ENCODE measurements at places on chromosomes 2 and 18.
A peak's percentile ranks its signal among the peaks of the same experiment; 100 is the strongest.

DNA sequence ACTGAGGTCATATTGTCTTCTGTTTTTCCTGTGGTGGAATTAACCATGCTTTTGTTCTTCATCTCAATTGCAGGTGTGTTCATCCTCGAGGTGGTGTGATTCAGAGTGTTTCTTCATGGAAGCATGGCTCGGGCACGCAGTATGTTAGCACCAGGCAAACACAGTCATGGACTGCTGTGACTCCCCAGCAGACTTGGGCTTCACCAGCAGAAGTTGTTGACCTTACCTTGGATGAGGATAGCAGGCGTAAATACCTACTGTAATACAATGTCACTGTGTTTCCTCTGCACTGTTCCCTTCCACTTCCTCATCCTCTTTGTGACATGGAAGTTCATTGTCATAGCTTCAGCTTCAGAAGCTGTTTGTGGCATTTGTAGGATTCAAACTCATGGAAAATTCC is 158.7 kb downstream of the HAUS1 start:
- no peak for DNase-seq

- no peak for DNase-seq
Measured at GRCh38 chr2:187976259-187976985, 315.3 kb upstream of the GULP1 start.

GRCh38 chr18:51654488-51655326 is 457.2 kb upstream of the MEX3C start:
- DNase-seq = no peak

DNA sequence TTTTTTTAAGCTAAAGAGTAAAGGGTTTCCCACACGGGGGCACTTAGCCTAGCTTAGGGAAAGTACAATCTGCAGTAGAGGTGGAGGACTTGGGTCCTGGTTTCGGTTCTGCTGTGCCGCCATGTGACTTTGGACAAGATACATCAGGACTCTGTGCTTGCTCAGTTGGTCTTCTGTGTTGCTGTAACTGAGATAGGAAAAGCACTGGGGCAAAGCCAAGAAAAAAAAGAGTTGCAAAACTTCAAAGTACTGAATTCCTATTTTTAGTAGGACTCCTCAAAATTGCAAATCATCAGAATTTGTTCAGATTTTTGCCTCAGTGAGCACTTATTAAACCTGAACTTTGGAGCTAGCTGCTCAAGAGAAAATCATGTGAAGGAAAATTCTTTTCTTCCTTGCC is 96.3 kb upstream of the STON1 start:
- no peak for DNase-seq

DNA sequence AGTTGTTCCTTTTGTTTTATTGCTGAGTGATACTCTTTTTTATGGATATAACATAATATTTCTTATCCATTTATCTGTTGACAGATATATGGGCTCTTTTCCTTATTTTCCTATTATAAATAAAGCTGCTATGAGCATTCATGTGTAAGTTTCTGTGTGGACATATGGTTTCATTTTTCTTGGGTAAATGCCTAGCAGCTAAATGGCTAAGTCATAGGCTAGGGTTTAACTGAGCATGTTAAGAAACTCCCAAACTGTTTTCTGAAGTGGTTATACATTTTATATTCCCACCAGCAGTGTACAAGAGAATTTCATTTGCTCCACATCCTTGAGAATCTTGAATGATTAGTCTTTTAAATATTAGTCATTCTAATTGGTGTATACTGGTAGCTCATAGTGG is 786.6 kb upstream of the CDH2 start:
- DNase-seq = no peak

DNA sequence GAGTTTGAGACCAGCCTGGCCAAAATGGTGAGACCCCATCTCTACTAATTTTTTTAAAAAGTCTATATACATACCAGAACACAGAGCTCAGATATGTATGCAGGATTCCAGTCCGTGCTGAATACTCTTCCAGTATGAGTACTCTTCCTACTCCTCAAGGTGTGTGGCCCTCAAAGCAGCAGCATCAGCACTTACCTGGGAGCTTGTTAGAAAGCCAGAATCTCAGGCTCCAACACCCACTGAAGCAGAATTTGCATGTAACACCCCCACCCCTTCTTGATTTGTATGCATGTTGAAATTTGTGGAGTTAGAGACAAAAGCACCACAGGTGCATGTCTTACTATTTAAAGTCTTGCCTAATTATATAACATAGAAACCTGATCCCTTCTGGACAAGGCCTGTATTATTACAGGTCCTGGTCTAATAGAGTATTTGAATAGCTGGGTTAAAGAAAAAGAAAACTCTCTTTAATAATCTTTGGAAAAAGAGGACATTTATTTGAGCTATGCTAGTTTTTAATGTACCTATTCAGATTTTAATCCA is 50.3 kb upstream of the NFE2L2 start:
- DNase-seq = no peak

DNA sequence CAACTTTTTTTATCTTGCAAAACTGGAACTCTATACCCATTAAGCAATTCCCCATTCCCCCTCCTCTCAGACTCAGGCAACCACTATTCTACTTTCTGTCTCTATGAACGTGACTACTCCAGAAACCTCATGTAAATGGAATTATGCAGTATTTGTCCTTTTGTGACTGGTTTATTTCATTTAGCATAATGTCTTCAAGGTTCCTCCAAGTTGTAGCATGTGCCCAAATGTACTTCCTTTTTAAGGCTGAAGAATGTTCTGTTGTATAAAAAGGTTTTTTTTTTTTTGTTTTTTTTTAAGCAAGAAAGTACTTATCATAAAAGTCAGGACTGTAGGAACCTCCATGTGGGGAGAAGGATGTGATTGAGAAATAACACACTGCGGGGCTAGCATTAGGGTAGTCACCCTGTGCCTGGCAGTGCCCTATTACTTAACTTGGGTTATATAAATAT is 262.9 kb upstream of the FBXO11 start:
- DNase-seq = no peak

DNA sequence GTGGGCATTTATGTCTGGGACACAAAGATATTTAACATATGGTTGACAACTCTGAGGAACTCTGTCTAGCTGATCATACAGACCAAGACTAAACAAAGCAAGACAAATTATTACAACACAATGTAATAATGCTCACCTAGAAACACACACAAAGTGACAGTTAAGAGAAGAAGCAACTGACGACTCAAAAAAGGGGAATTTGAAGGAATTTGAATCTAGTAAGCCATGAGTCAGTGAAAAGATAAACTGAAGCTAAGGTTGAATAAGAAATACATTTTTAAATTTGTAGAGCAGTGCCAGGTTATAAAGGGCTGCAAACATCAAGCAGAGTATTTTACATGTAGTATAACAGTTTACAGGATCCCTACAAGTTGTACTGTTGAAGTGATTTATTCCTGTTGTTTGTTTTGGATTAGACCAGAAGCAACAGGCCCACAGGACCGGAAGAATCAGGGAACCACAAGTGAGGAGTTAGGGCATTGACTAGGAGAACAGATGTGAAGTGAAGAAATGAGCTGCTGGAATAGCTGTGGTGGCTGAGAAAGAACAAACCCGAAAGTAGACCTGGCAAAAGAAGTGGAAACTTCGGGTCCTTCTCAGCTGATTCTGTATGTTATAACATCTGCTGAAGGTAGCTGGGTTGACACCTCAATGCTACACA is 35.6 kb downstream of the IFIH1 start:
- DNase-seq = no peak

- DNase-seq = peak; percentile 75
Measured at GRCh38 chr2:88451811-88452564, 505 bp downstream of the FOXI3 start.

GRCh38 chr2:205556841-205557539 is 125.3 kb upstream of the NRP2 start:
- DNase-seq = no peak

DNA sequence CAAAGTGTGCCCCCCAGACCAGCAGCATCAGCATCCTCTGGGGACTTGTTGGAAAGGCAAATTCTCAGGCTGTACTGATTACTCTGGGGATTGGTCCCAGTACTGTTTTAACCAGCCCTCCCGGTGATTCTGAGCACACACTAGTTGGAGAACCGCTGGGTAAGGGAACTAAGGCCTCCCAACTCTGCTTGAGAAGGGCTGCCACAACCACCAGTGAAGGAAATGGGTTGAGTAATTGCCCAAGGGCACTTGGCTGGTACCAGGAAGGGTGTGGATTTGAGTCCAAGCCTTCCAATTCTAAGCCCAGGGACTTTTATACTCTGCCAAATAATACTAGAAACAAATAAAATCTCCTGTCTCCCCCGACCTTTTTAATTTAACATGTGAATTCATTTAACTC is 219.9 kb downstream of the SETBP1 start:
- DNase-seq = no peak

GRCh38 chr2:119641562-119642258 is 37.3 kb upstream of the TMEM177 start:
- DNase-seq = peak; percentile 78

GRCh38 chr2:28970464-28971160 is 10.5 kb upstream of the TOGARAM2 start:
- DNase-seq = no peak

DNA sequence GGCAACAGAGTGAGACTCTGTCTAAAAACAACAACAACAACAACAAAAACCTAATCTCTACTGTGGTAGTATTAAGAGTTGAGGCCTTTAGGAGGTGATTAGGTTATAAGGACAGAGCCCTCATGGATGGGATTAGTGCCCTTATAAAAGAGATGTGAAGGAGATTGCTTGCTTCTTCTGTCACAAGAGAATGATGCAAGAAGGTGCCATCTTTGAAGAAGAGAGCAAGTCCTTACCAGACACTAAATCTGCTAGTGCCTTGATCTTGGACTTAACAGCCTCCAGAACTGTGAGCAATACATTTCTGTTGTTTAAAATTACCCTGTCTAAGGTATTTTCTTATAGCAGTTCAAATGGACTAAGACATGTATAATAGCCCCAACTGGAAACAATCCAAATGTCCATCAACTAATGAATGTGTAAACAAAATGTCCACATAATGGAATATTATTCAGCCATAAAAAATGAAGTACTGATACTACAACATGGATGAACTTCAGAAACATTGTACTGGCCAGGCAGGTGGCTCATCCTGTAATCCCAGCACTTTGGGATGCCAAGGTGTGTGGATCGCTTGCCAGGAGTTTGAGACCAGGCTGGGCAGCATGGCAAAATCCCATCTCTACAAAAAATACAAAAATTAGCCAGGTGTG is 1.6 kb upstream of the ARHGEF33 start:
- DNase-seq = no peak

Data from kidney (tissue), 22 donors.